Jurkat, Clone E6-1 (cell line): ENCODE measurements at places on chromosomes 6 and 20.

DNA sequence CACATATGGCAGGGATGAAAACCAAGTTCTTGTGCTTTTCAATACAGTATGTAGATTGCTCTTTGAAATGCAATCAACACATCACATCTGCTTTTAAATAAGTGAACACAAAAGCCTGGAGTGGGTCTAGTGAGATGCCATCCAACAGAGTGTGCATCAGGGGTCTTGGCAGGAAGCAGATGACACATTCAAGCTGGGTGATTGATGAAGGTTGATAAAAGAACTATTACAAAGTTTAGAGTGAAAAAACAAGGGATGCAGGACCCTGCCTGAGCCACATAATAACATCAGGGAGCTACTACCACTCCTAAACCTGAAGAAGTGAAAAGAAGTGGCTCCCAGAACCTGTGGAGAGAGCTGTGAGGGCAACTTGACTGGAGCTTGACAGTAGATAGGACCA is 16.6 kb upstream of the PLCB1 start:
- no peak for DNase-seq

DNA sequence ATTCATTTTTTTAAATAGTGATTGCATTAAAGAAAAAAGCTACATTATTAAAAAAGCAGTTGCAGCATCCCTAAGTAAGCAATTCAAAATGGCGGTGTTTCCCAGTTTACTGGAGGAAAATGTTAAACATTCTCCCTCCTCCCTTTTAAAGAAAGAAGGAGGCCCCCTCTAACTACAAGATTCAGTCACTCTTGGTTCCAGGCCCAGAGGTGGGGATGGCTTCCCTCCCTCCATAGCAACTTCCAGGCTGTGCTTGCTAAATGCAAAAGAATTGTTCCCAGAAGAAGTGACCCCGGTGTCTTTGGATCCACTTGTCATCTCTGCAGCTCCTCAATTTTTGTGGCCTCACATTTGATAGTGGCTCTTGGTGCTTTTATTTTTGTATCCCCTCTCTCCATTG is 165.9 kb downstream of the SOBP start:
- no peak for DNase-seq

DNA sequence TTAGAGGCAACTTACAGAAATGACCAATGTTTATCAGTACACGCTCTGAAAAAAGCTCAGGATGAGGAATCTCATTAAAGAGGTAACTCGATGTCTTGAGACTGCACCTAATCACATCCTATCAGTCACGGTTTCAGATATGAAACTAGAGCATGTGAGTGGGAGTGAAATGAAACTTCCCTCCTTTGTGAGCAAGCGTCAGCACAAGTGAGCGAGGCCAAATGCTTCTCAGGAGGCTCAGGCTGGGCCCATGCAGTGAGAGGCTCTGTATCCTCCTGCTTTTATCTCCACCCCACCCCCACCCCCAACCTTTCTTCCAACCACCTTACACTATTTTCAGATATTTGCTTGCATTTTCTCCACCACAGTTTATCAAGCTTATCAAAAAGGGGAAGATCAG is 140.8 kb upstream of the RIMS1 start:
- no peak for DNase-seq

DNA sequence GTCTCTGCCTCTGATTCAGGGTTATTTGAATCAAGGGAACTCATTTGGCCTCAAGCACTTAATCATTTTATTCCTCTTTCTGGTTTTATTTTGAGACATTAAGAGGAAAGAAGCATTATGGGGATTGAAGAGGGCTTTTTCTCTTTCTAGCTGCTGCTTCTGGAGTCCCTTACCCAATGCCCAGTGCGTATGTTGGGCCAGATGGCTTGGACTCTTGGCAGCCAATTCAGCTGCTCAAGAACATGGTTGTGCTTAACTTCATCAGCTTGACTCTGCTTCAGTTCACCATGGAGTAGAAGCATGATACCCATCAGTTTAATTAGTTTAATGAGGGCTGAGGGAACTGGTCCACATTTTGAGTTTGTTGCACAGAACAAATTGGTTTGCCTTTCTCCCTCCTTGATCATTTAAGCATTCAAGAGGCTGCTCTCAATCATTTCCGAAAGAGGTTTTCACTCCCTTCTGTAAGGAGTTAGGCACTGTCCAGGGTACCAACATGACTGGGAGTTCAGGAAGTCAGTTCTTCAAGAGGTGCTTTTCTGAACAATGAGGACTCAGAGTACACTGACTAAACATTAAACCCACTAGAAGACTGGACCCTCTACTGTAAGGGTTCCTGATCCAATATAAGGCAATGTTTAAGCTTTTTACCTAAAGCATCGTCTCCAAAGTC is 14.6 kb downstream of the PDYN start:
- DNase-seq, result no peak

DNA sequence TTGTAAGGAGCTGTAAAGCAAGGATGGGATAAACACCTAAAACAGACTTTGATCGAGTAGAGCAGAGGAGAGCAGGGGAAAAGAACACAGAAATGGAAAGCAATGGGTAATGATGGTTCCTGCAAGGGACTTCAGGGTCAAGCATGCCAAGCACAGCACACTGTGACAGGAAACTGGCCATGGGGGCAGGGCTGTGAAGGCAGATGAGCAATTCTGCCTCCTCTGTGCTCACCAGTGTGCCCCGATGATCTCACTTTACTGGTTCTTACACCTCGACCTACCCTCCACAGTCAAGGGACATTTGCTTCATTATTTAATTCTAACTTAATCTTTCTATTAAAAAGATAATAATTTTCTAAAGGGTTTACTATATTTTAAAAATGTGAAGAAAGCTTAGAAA is 21.6 kb upstream of the MYB start:
- no peak for DNase-seq

- DNase-seq, result no peak
Observed at GRCh38 chr6:169289257-169289618, 35.6 kb upstream of the THBS2 start.

- DNase-seq, result no peak
Observed at GRCh38 chr6:118752803-118753202, 101.4 kb upstream of the CEP85L start.

- DNase-seq, result no peak
Observed at GRCh38 chr6:27742833-27743573, 169.2 kb downstream of the OR2B2 start.

- no peak for DNase-seq
Observed at GRCh38 chr6:45900808-45901752, 114.6 kb downstream of the CLIC5 start.

- no peak for DNase-seq
Observed at GRCh38 chr6:18186540-18187250, 31.5 kb downstream of the KDM1B start.

GRCh38 chr20:39758876-39759275 is 796.7 kb downstream of the DHX35 start:
- no peak for DNase-seq

DNA sequence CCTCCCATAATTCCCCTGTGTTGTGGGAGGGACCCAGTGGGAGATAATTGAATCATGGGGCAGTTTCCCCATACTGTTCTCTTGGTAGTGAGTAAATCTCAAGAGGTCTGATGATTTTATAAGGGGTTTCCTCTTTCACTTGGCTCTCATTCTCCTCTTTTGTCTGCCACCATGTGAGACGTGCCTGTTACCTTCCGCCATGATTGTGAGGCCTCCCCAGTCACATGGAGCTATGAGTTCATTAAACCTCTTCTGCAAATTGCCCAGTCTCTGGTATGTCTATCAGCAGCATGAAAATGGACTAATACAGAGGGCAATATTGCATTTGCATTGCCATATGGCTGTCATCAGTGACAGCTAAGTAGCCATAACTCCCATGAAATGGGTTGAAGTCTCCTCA is 63.2 kb downstream of the ZNF217 start:
- DNase-seq, result no peak

DNA sequence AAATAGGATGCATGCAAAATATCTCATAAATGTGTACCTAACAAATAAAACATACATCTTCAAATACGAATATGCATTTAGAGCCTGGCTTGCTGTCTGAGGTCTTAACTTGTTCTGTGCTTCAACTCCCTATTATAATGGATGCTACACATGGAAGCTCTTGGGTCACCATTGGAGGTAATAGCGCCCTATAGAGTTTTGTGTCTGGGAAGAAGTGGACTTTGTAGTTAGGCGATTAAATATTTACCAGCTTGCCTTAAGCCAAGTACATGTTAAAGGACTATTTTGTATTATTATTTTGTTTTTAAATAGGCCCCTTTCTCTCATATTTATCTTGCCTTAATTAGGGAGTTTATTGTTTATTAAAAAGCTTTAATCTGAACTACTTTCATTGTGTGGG is 107.4 kb downstream of the LAMA2 start:
- DNase-seq, result no peak

GRCh38 chr6:123150076-123150475 is 154.0 kb downstream of the CLVS2 start:
- DNase-seq, result no peak
